ENCODE measurements at places on chromosomes 16 and 17.

GRCh38 chr16:86828653-86829052 is 250.3 kb downstream of the FOXL1 start:
- DNase-seq: no peak

GRCh38 chr16:58124601-58124915 is 4.6 kb downstream of the CFAP20 start:
- no peak for DNase-seq

DNA sequence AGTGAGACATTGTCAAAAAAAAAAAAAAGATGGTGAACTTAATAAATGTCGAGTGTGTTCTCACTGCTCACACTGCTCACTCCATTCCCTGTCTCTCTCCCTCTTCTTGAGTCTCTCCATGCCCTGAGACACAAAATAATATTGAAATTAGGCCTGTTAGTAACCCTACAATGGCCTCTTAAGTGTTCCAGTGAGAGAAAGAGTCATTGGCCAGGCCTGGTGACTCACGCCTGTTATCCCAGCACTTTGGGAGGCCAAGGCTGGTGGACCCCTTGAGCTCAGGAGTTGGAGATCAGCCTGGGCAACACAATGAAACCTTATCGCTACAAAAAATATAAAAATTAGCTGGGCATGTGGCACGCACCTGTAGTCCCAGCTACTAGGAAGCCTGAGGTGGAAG is 16.2 kb upstream of the CSF3 start:
- DNase-seq: no peak

- no peak for DNase-seq
Measured at GRCh38 chr17:11803231-11803969, 193.9 kb downstream of the ZNF18 start.

GRCh38 chr16:47949276-47949675 is 206.5 kb downstream of the ABCC12 start:
- no peak for DNase-seq

- DNase-seq: no peak
Measured at GRCh38 chr17:76994237-76994637, 126.0 kb downstream of the MGAT5B start.

- no peak for DNase-seq
Measured at GRCh38 chr16:25575363-25575762, 116.4 kb upstream of the HS3ST4 start.

GRCh38 chr17:47982091-47982617 is 11.2 kb downstream of the CDK5RAP3 start:
- DNase-seq: no peak

DNA sequence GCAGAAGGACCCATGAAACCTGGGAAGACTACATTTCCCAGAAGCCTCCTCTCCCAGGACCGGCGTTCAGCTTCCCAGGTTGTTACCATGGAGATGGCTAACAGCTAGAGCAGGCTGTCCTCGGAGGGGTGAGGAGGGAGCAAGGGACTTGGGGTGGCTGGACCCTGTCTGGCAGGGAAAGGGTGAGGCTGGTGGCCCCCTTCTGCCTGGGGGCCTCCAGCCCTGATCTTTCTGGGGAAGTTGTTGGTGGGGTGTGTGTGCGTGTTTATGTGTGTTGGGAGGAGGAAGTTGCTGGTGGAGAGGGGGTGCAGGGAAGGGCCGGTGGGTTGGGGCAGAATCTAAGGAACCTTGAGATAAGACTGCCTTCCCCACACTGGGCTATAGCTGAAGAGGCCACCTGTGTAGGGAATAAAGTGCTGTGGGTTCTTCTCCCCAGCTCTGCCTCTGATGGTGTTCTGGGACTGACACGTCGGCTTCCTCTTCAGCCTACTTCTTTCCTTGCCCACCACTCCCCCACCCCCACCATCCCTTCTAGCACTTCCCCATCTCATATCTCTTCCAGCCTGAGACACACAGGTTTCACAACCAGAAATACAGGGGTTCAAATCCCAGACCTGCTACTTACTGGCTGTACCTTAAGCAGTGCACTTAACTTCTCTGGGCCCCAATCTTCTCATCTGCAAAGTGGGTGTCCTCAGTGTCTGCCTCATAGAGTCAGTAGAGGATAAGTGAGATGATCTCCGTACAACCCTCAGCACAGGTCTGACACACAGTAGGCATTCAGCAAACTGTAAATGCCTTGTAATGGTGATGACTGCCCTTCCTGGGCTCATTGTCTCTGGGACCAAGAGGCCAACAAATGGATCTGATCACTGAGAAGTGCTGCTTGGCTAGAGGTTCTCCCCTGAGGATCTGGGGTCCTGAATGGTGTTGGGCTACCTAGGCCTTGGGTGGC is at the start of gene DRC7:
Gene DRC7 (plus strand): TSS at position 82 of the 955 bp plus-strand sequence. CDS start 3,144 bp downstream, outside the sequence.
- DNase-seq: peak; percentile 98

DNA sequence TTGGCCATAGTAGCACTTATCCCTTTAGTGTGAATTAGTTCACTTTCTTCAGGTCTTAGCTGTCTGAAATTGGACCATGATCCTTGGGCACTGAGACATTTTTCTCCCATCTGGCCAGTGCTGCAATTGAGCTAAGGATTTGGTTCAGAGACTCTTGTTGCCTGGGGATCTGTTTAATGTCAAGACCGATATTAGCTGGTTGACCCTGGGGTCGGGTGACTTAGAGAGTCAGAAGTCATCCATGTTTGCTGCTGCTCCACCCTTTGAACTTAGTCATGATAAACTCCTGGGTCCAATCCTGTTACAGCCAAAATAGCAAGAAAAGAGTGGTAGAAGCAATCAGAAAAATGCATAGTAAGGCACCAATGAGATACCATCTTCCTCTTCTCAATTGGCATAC is 45.8 kb upstream of the TOX3 start:
- DNase-seq: no peak

GRCh38 chr16:65745-66144 is 6.7 kb downstream of the RHBDF1 start:
- peak; percentile 83 for DNase-seq

DNA sequence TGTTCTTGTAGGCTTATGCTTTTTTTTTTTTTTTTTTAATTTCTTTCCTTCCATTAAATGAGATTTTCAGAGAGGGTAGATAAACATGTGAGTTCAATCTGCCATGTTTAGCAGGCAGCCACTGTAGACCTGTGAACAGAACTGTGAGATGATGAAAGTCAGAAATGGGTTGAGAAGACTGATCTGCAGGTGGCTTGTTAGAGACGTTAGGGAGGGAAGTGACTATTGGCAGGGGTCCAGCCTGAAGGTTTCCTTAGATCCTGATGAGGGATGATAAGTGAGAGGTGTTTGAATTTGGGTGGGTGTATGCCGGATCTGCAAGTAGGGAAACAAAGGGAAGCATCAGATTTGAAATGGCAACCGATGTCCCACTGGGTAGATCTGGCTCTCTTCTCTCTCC is 157.8 kb downstream of the HS3ST3B1 start:
- DNase-seq: peak; percentile 35

DNA sequence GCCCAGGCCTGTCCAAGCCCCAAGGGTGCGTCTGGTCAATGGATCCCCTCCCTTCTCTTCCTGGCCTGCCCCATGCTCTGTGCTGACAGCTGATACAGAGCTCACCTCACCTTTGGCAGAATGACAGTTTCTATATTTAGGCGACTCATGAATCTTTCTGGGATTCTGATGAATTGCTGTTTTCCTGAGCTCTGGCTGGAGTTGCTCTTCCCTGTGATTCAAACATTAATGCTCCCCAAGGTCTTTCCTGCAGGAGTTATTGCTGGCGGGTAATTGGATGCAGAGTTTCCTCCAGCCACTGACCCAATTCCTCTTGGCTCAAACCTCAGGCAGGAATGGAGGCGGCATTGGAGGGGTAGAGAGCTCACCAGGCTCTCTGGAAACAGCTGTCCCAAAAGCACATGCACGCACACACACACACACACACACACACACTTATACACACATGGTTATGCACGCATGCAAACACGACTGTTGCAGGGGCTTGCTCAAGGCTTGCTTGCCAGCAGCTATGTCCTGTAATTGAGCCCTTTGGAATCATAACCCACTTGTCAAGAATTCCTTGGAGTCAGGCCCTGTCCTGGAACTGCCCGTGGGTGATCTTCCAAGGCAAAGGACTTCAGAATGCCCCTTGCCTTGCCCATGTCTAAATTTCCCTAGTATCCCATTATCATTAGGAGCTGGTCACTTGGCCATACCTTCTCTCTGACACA is 128.8 kb downstream of the ASIC2 start:
- DNase-seq: no peak

GRCh38 chr17:13572581-13572980 is 29.1 kb downstream of the HS3ST3A1 start:
- no peak for DNase-seq

DNA sequence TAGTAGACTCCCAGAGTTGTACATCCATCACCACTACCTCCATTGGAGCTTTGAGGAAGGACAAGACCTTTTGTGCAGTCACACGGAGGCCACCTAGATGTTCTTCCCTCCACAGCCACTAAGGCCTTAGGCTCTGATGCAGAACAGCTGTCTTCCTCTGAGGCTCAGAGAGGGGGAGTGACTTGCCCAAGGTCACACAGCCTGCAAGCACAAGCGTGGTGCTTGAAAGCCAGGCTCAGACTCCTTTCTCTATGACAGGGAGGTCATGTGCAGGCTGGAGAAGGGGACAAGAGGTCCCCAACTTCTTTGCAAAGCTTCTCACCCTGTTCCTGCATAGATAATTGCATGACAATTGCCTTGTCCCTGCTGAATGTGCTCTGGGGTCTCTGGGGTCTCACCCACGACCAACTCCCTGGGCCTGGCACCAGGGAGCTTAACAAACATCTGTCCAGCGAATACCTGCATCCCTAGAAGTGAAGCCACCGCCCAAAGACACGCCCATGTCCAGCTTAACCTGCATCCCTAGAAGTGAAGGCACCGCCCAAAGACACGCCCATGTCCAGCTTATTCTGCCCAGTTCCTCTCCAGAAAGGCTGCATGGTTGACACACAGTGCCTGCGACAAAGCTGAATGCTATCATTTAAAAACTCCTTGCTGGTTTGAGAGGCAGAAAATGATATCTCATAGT is 12.7 kb downstream of the SCGB1C2 start:
- no peak for DNase-seq

GRCh38 chr16:85507342-85507741 is 105.8 kb upstream of the GSE1 start:
- no peak for DNase-seq

- DNase-seq: no peak
Measured at GRCh38 chr17:17019430-17019762, 22.9 kb upstream of the MPRIP start.

DNA sequence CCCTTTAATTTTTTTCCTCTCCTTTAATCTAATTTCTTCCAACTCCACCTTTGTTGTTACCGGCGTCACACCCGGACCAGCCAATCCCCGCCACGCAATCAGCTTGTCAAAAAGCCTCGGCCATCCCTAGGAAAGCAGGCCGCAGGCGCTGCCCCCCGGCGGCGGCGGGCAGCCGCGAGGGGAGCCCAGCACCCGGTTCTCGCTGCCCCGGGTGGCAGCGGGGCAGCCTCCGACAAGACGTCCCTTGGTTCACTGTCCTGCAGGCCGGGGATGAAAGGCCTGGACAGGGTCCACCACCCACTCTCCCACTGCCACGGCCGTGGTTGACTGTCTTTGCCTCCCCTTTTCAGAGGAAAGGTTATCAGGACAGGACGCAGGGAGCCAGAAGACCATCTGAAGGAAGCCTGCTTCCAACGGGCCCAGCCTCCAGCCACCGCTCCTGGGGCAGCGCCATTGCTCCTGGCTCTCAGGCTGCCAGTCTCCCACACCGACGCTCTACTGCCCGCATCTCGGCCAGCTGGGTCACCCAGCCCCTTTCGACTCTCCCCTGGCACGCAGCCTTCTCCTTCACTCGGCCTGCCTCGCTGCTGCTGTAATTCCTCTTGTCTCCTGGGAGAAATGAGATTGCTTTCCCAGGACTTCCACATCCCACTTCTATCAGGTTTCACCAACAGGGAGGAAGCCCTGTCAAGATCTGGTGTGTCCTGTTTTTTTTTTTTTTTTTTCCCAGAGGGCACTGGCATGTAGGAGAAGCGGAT is 2.8 kb upstream of the UBTF start:
- DNase-seq: peak; percentile 76

DNA sequence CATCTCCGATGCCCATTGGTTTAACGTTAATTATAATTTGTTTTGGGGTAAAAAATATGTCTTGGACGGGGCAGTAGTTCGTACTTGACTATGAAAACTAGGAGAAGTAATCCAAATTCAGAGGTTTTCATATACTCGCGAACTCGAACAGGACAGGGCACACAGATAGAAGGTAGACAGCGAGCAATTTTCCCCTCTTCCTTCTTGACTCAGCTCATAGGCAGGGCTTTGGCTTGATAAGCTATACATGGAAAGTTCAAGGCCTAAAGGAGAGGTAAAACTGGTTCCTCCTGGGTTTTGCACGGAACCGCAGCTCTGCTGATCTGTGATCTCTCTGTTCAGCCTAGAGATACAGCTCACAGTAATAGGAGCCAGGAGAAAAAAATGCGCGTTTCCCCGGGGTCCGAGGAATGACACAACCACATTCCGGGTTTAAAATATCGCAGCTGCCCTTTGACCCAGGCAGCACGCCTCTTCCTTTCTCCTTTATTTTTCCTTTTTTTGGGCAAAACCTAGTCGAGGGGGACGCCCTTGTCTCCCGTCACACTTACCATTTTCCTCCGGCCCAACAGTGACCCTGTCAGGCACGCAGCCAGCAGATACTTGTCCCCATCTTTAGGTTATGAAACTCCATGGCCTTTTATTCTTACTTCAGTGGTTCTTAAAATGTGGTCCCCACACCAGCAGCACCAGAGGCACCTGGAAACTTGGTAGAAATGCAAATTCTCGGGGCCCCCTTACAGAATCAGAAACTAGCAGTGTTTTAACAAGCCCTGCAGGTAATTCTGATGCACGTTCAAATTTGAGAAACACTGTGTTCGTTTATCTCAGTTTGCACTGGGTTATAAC is 1.7 kb upstream of the LASP1 start:
- peak; percentile 49 for DNase-seq

GRCh38 chr17:4837471-4838308 is 4.5 kb downstream of the MINK1 start:
- DNase-seq: no peak

- no peak for DNase-seq
Measured at GRCh38 chr17:1322480-1322879, 43.0 kb downstream of the TRARG1 start.

DNA sequence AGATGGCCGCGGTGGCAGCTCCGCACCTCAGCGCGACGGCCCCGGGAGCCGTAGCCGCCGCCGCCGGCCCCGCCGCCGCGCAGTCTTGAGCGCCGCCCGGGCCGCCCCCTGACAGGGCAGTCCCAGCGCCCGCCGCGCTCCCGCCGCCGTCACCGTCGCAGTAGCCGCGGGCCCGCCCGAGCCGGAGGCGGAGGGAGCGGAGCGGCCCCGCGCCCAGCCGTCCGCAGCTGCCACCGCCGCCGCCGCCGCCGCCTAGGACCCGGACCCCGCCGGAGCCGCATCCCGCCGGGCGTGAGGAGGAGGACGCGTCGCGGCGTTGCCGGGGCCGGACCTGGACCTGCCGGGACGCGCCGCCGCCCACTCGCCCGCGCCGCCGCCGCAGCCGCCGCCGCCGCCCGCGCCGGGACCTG is 218 bp downstream of the TNRC6C start:
- no peak for DNase-seq

- peak; percentile 49 for DNase-seq
Measured at GRCh38 chr17:48241131-48241591, 133.6 kb downstream of the SNX11 start.

DNA sequence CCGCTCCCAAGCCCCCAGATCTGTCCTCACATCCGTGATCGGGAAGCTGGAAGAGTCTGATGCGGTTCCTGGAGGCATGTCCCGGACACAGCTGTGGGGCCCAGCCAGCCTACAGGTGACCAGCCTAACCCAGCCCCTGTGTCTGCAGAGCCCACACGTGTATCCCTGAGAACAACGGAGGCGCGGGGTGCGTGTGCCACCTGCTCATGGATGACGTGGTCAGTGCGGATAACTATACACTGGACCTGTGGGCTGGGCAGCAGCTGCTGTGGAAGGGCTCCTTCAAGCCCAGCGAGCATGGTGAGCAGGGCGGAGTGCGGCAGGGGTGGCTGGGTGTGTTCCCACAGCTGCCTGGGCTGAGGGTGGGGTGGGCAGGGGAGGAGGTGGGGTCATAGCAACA is 30.9 kb downstream of the IL4R start:
- DNase-seq: no peak

Measured in common myeloid progenitor, CD34-positive (primary cell).